ENCODE measurements at places on chromosomes 11 and 22. TPM values are rescaled to one million over a fixed set of nuclear protein-coding genes. Genes with fewer than 3 reads are reported as not detected.

GNAZ gene
- polyA plus RNA-seq: 63.2 TPM

MMP8 gene
- polyA plus RNA-seq: not detected

ACR gene
- not detected for polyA plus RNA-seq

FOSL1 gene
- polyA plus RNA-seq: not detected

All from neural cell (in vitro differentiated cells).